Uterus (tissue), 4 donors: ENCODE measurements at places on chromosomes 13 and 19. TPM values are rescaled to one million over a fixed set of nuclear protein-coding genes. Genes with fewer than 3 reads are reported as not detected.

- DNase-seq = no peak
These were observed 37.5 kb upstream of the SACS start for GRCh38 chr13:23470790-23471614.

- DNase-seq = no peak
These were observed 4.7 kb downstream of the AKAP11 start for GRCh38 chr13:42276683-42277082.

GRCh38 chr19:46475986-46476385 lies 4.6 kb upstream of the PNMA8A start:
- no peak for DNase-seq

DNA sequence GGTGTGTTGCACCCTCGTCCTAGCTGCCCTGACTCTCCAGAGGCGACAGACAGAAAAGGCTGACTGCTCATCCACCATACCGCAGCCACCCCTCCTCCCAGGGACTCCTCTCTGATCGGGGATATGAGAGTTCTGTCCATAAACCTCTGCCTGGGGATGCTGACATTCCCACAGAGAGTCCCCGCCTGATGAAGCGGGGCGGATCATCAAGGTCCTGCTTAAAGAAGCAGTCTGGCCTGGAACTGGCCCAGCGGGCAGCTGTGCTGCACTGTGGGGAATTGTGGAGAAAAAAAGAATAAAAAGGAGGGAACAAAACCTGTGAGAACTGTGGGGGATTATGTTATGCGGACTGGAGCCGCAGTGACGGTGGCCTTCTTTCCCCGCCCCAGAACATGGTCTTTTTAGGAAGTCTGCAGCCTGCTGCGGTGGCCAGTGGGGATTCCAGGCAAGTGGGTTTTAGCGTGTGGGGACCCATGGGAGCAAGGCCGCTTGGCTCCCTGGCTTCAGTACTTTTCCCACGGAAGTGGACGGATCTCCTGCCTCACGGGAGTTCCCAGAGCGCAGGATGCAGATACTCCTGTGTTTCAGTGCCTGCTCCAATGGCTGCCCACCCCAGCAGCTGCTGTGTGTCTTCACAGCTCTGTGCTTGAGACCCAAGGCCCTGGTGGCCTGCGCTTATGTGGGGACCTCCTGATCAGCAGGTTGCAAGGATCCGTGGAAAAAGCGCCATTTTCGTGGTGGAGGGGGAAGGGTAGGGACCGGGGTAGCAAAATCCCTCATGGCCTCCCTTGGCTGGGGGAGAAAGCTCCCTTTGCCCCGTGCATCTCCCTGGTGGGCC lies 1456.2 kb upstream of the SLC10A2 start:
- DNase-seq = no peak

GRCh38 chr13:84130495-84131114 lies 248.3 kb upstream of the SLITRK1 start:
- no peak for DNase-seq

DNA sequence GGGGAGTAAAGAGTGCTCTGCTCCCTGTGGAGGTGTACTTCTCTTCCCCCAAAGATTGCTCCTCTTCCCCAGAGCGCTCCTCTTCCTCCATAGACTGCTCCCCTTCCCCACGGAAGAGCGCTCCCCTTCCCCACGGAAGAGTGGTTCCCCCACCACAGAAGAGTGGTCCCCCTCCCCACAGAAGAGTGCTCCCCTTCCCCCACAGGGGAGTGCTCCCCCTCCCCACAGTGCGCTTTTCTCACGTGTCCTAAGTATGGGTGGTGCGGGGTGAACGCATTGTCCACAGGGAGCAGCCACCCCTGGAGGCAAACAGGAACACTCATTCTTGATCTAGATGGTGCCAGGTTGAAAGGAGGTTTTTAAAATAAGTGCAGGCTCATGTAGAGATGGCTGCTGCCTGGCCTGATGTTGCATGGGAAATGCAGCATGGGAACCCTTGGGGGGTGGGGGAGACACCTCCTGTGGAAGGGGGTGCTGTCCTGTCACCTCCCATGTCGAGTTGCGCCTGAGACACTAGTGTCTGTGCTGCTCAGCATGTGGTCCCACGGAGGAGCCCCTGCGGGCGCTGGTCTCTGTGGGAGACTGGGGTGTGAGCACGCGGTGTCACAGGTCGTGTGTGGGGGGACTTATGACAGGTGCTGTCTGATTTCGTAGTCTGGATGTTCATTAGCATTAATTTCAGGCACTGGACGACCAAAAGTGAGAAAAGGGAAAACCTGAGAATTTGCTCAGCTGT lies 52.2 kb downstream of the ATP11A start:
- DNase-seq = no peak

GRCh38 chr13:104740641-104741222 lies 1674.5 kb upstream of the SLC10A2 start:
- no peak for DNase-seq

- no peak for DNase-seq
These were observed 9.7 kb downstream of the SPPL2B start for GRCh38 chr19:2338055-2338615.

DNA sequence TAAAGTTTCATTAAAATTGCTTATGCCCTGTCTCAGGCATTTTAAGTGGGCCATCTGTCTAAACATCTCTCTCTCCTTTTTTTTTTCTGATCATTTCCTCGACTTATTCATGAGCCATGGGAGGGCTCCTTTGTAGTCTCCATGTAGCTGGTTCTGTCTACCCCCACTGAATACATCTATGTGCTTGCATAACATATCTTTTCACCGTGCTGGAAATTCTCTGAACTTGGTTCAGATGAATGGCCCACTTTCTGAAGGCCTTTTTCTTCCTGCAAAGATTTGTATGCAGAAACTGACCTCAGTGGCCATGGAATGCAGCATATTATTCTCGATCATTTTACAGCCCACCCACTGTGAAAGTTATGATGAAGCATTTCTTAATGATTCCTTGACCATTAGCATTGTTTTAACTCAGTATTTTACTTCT lies 225.3 kb downstream of the GGACT start:
- DNase-seq = no peak

DNA sequence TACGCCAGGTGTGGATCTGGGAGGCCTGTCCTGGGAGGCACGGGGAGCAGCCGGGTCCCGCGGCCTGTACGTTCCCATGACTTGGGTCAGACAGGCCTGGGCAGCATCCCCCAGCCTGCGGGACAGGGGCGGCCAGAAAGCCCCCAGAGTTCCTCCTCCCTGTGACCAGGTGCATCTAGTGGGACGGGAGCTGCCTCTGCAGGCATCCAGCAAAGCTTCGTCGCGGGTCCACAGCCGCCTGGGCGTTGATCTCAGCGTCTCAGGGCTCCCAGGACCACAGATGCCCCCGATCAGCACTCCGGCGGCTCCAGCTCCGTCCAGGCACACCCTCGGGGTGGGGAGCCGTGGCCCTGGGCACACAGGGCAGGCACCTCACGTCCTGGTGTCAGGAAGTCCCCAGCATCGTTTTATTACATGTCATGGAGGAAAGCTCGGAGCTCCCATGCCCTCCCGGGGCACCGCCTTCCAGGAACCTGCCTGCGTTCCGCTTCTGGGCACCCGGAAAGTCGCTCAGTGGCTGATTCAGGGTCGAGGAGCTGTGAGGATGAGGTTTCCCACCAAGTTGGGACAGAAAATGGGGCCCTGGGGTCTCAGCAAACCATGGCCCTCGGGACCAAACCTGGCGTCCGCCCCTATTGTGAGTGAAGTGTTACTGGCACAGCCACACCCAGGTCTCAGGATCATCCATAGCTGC lies 1.5 kb upstream of the GZMM start:
- DNase-seq = no peak

DNA sequence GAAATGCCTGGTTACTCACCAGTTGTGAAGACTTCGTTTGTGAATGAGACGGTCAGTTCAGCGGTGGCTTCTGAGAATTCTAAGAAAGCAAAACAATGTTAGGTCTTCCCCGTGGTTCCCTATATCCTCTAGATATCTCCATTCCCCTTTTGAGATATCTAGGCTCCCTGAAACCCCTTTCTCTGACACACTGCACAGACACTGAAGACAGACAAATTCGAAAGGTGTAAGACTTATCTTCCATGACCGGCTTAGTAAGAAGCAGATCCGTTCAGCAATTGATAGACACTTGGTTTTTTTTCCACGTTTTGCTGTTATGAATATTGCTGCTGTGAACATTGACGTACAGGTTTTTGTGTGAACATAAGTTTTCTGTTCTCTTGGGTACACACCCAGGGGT lies 19.4 kb downstream of the GP6 start:
- no peak for DNase-seq

DNA sequence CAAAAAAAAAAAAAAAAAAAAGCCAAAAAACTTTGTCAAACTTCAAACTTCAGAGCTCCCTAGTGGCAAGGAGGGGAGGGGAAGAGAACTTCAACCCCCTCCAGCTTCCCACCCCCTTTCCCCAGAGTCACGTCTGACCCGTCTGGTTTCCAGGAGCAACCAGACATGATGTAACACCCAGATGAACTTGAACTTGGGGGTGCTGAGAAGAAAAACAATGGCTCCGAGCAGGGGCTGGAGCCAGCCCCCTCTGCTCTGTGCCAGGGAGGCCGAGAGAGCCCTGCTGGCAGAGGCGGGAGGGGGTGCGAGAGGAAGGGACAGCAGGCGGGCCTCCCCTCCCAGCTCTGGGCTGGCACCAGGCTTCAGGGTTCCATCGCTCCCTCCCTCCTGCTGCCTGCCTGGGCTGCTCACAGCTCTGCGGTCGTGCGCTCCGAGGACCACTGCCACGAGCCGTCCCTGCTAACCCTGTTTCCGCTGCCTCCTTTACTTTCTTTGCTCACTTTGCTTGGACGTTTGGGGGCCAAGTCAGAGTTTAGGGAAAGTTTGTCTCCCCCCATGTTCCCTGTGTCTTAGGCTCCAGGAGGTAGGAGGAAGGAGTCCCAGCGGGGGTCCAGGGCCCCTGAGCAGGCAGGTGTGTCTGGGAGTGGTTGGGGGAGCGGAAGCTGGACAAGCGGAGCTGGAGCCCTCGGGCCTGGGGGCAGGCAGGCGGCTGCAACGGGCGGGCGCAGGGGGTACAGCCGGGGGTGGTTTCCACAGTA lies 11.1 kb downstream of the LYL1 start:
- DNase-seq = peak; percentile 81

- peak; percentile 59 for DNase-seq
These were observed 849 bp downstream of the GAS6 start for GRCh38 chr13:113862931-113863523.

DNA sequence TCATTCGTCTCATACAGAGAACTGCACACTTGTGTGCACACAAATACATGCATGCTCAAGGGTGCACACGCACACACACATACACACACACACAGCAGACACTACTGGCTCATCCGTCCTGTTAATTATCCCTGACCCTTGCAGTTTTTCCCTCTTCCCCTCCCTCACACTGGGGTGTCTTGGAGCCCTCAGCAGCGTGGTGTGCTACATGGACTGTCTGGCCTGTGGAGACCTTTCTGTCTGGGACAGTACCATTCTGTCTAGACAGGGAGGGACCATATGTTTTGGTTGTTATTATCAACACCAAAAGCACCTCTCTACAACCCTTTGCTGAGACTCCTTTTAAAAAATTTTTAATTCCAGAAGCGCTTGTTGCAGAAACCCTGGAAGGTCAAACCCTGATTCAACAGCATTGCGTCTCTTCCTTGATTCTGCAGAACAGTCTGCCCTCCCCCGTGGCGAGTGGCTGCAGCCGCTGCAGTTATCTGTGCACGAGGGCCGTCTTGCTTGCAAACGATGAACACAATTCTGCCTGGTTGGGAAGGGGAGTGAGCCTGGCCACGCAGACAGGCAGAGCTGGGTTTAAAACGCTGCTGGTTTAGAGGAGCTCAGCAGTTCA lies 374.0 kb downstream of the IRS2 start:
- DNase-seq = no peak

DNA sequence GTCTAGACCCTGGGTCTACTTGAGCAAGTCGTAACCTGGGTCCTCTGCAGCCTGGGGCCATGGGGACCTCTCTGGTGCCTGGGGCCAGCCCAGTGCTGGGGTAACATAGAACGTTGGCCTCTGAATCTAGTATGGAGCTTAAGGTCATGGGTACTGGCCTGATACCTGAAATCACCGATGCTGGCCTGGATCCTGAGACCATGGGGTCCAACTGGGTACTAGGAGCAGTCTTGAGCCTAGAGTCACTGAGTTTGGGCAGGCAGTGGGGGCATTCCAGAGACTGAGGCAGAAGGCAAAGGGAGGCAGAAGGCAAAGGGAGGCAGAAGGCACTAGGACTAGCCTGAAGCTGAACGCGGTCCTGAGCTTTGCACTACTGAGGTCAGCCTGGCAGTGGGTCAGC lies 1121.1 kb upstream of the PRR20A start:
- DNase-seq = no peak

DNA sequence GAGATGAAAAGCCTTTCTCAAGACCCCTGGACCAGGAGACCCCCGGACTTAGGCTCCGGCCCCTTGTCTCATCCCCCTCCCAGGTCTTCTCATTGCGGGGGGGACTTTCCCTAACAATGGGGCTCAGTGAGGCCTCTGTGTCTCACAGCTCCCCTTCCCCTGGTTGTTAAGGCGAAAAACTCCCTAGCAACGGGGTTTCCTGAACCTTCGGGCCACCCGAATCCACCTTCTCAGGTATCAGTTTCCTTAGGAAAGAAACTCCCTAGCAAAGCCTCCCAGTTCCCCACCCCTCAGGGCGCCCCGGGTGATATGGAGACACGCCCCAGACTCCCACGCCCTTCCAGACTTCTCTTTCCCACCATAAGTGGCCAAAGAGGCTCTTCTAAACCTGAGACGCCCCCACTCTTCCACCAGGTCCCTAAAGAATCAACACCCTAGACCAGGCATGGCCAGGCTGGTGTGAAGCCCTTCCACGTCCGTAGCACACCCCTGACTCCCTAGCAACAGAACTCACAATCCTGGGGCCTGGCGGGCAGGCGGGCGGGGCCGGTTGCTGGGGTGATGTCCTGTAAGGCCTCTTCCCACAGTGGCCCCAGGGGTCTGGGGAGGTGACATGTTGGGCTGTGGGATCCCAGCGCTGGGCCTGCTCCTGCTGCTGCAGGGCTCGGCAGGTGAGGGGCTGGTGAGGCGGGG lies at the start of gene TMEM190:
TSS of gene TMEM190 (plus strand) at position 586 of the 693 bp plus-strand sequence. CDS start at position 614, 28 bp downstream.
- no peak for DNase-seq

DNA sequence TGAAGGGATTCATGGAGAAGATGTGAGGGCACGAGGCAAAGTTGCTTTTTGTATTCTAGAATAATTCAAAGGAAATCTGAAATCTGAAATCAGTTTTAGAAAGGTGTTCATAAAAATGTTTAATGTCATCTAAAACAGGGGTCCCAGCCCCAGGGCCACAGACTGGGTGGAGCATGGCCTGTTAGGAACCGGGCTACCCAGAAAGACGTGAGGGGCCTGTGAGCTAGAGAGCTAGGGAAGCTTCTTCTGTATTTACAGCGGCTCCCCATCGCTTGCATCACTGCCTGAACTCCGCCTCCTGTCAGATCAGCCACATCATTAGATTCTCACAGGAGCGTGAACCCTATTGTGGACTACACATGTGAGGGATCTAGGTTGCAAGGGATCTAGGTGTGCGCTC lies 151.2 kb downstream of the USP12 start:
- no peak for DNase-seq

- no peak for DNase-seq
These were observed 26.1 kb downstream of the ADGRE3 start for GRCh38 chr19:14648506-14648905.

- no peak for DNase-seq
These were observed 2.7 kb upstream of the REXO1 start for GRCh38 chr19:1850809-1851653.

The ZNF880 gene
- total RNA-seq = 87.3 TPM

The S1PR2 gene
- 16.8 TPM for total RNA-seq

The ZNF534 gene
- 0.35 TPM for total RNA-seq

The TEX101 gene
- not detected for total RNA-seq

The KLK6 gene
- total RNA-seq = not detected

The ZNF112 gene
- 8.4 TPM for total RNA-seq

The PCDH9 gene
- 2.9 TPM for total RNA-seq

The ZFR2 gene
- total RNA-seq = not detected
